ENCODE measurements at places on chromosomes 2 and 18.
A peak's percentile ranks its signal among the peaks of the same experiment; 100 is the strongest.

DNA sequence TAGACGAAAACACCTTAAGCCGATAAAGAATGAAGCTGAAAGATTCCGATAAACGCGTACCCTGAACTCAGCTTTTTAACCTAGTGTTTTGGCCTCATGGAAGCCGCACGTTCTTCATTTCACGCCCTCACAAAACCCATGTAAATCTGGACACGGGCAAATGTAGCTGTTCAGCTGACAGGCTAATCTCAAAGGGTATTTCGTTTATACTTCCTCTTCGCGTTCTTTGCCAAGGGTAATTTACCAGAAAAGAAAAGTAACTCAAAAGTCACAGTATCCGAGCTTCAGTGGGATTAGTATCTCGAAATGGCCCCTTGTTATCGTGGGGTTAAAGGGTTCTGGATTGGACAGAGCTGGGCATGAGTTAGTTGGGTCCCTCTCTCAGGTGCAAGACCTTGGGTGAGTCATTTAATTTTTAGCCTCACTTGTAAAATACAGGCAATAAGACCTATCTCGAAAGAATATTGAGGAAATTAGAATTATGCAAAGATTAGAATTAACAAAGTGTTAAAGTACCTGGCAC lies 22.0 kb upstream of the STPG4 start:
- no peak for DNase-seq

DNA sequence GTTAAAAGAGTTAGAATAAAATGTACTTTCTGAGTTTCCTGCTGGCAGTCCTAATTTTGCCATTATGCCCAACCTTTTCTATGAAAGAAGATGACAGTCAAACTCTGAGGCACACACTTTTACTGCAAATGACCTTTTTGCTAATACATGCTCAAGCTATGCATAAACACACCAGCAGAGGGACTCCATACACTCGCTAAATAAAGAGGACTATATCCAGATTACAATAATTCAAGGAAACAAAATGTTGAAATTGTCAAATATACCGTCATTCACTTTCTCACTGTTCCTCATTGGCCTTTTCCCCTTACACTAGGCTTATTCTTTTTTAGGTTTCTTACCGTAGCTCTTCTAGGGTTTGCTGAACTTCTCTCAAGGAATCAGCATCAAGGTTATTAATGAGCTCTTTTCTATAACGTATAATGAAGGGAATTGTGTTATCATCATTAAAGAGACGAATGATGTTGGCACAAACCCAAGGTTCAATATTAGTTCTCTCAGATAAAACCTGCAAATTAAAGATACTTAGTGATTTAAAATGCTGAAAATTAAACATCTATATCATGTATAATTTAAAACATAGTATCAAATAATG lies 25.7 kb downstream of the SRBD1 start:
- DNase-seq = no peak

DNA sequence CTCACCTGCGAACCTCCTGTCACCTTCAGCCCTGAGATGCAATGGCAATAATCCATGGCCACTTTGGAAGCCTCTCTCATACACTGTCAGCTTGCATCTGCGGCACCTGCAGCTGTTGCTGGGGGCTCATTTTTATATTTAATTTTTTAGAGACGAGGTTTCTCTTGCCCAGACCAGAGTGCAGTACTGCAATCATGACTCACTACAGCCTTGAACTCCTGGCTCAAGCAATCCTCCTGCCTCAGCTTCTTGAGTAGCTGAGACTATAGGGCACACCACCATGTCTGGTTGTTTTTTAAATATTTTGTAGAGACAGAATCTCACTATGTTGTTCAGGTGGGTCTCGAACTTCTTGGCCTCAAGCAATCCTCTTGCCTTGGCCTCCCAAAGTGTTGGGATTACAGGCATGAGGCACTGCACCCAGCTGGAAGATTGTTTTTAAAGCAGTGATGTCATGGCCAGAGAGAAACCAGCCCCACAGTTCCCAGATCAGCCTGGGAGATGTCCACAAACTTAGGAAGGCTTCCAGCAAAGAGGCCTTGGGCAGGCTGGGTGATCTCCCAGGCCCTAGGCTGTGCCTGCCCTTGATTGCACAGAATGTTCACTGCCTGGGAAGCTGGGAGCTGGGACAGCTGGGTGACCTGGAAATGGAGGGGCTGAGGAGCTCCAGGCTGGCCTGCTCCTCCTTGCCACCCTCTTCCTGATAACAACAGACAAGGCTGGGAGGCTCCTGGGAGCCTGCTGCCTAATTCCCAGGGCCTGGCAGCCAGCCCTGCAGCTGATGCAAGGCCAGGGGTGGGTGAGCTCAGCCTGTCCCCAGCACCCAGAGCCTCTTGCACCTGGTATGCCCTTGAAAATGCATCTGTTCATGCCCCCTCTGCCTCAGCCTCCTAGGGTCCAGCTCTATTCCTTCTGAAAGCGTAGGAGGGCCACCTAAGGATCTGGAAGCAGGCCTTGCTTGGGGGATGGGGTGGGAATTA lies 27.1 kb downstream of the SH2D6 start:
- no peak for DNase-seq

DNA sequence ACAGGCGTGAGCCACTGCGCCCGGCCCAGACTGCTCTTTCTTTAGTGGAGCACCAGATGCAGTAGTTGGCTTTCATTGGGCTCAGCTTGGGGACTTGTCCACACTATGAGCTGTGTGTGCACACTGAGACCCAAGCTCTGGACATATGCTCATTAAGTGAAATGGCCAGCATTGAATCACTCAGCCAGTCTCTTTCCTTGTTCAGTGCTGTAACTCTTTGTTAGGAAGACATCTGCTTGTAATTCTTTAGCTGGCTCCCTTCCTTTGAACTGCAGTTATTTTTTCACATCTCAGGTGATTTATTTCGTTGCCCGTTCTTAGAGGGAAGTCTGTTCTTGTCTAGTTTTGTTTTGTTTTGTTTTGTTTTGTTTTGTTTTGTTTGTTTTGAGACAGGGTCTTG lies 70.5 kb downstream of the CAB39 start:
- DNase-seq = no peak

- DNase-seq = peak; percentile 37
These were observed 322.0 kb upstream of the SOX11 start for GRCh38 chr2:5370158-5370557.

All from femur (tissue), 1 donor.